Activated CD4-positive, alpha-beta memory T cell treated with anti-CD3 and anti-CD28 coated beads for 36 hours (primary cell): ENCODE measurements at places on chromosomes 7 and 10. TPM values are rescaled to one million over a fixed set of nuclear protein-coding genes. Genes with fewer than 3 reads are reported as not detected.

Gene HOXA9
- total RNA-seq = 0.19 TPM

Gene WEE2
- total RNA-seq = not detected

DNA sequence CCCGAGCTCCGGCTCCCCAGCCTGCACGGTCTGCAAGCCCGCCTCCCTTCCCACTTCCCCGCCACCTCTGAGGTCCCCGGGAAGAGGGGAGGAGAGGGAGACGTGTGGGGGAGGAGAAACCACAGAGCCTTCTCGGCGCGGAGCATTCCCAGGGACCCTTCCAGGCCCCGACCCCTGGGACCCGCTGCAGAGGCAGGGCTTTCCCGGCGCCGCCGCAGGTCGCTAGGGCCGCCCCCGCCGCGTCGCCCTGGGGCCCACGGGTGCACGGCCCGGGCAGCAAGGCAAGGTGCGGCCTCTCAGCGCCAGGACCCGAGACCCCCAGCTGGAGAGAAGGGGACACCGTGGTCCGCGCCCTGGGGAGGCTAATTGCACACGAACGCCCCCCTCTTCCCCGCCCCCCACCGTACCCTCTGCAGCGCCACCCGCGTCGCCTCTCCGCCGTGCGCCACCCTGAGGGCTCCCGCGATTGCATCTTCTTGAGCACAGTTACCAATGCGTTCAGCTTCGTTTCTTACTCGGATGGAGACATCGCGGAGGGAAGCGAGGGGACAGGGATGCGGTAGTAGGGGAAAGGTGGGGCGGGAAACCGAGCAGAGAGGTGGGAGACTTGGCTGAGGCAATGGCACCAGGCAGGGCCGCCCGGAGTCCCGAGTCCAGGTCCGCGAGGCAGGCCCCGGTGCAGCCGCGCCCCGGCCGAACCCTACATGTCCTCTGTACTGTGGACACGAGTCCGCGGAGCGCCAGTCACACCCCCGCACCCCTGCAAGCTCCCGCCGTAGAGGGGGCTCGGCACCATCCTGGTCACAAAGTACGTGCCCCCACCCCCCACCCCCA lies 28.9 kb downstream of the SKIDA1 start:
- peaks cover 12% of the 10 kb centered on the region for H3K4me1 ChIP-seq
- no peaks in the 10 kb centered on the region for H3K36me3 ChIP-seq
- DNase-seq = peak; percentile 67
- H3K4me3 ChIP-seq = peak overlapping the region; percentile 71

Gene EIF3B
- 179 TPM for total RNA-seq

Gene FKBP9
- total RNA-seq = 0.94 TPM

Gene MCM10
- 74.2 TPM for total RNA-seq

Gene CYP2C9
- not detected for total RNA-seq
